ENCODE measurements at places on chromosomes 12 and 14. TPM values are rescaled to one million over a fixed set of nuclear protein-coding genes. Genes with fewer than 3 reads are reported as not detected.

The IGFBP6 gene
- 399 TPM for total RNA-seq

The GNB3 gene
- 2.2 TPM for total RNA-seq

The BICDL1 gene
- not detected for total RNA-seq

The MFAP5 gene
- 5.3 TPM for total RNA-seq

The OTX2 gene
- total RNA-seq, result not detected

The OXA1L gene
- 71.7 TPM for total RNA-seq

The BAG5 gene
- total RNA-seq, result 21.7 TPM

The GZMB gene
- total RNA-seq, result not detected

The B3GNT4 gene
- total RNA-seq, result under 0.01 TPM

The WNT5B gene
- total RNA-seq, result 56.6 TPM

The DHH gene
- total RNA-seq, result not detected

The CAPS2 gene
- 4.8 TPM for total RNA-seq

The KRT8 gene
- 0.98 TPM for total RNA-seq

The KRT77 gene
- not detected for total RNA-seq

The PRKCH gene
- 2.0 TPM for total RNA-seq

The NGDN gene
- total RNA-seq, result 32.8 TPM

The AQP6 gene
- total RNA-seq, result not detected

The OTOGL gene
- 0.20 TPM for total RNA-seq

The TEX52 gene
- not detected for total RNA-seq

The RNU4-1 gene
- under 0.01 TPM for total RNA-seq

The PLCZ1 gene
- not detected for total RNA-seq

The IKBIP gene
- total RNA-seq, result 55.5 TPM

The SLC6A15 gene
- 86.0 TPM for total RNA-seq

The SPTB gene
- not detected for total RNA-seq

The FOXA1 gene
- not detected for total RNA-seq

The TMEM253 gene
- total RNA-seq, result not detected

The ANO2 gene
- not detected for total RNA-seq

The RAN gene
- total RNA-seq, result 756 TPM

The POLE2 gene
- total RNA-seq, result 19.1 TPM

The GUCY2C gene
- not detected for total RNA-seq

The SERPINA3 gene
- 0.20 TPM for total RNA-seq

The ADAM21 gene
- 0.39 TPM for total RNA-seq

The IL25 gene
- not detected for total RNA-seq

The NEUROD4 gene
- not detected for total RNA-seq

The OR6C75 gene
- not detected for total RNA-seq

The ATN1 gene
- 10.3 TPM for total RNA-seq

The TIGAR gene
- total RNA-seq, result 9.0 TPM

The CLEC9A gene
- not detected for total RNA-seq

Data from subcutaneous preadipocyte (primary cell).